ENCODE measurements at places on chromosomes 7 and 10. TPM values are rescaled to one million over a fixed set of nuclear protein-coding genes. Genes with fewer than 3 reads are reported as not detected.

- no peak for DNase-seq
These were observed 67.9 kb downstream of the CACNA2D1 start for GRCh38 chr7:82375713-82376112.

DNA sequence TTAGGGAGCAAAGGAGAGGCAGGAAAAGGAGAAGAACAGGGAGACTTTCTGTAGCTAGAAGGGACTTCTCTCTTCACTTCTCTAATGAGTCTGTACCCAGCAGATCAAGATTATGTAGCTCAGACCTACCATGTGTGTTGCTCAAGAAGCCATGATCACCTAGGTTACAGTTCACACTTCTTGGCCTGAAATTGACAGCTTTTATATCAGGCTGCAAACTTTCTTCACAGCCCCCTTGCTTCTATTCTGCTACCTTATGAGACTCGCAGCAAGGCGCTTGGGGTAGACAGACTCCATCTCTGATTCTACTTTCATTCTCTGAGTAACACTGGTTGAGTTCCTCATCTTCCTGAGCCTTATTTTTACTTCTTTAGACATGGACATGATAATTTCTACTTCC lies 19.6 kb upstream of the GIMAP2 start:
- DNase-seq = no peak

GRCh38 chr7:50793120-50793946 lies 10.6 kb upstream of the GRB10 start:
- DNase-seq = no peak

The RASSF4 gene
- total RNA-seq = 14.5 TPM

- DNase-seq = no peak
These were observed 147.7 kb downstream of the UBE2H start for GRCh38 chr7:129804890-129805719.

Data from epithelial cell of proximal tubule (primary cell).